ENCODE measurements at places on chromosomes 3 and 15. TPM values are rescaled to one million over a fixed set of nuclear protein-coding genes. Genes with fewer than 3 reads are reported as not detected.

DNA sequence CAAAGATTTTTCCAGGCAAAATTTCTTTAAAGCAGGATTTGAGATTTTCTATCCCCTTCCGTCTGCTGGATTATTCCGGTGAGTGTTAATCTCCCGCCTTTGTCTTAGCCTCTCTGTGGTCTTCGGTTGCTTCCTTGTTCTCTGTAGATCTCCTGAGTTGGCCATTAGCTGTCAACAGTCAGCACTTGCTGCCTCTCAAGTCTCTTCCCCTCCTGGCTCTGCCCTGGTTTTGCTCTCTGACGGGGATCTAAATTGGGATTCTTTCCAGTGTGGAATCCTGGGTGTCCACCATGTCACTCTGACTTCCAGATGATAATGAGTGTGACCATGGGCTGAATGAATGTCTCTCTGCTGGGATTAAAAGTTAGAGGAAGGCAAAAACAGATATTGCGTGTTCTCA lies 121.5 kb downstream of the IGF1R start:
- peak overlapping the region; percentile 21 for H3K27ac ChIP-seq
- H3K36me3 ChIP-seq: no peaks in the 10 kb centered on the region
- no peak for DNase-seq
- no peak overlapping the region for H3K4me3 ChIP-seq

GRCh38 chr15:89119489-89120478 lies 31.5 kb downstream of the ABHD2 start:
- H3K4me1 ChIP-seq: peaks cover 8% of the 10 kb centered on the region
- H3K27ac ChIP-seq: peak overlapping the region; percentile 8
- 0 out of 2 replicates have a peak, but pooled peaks cover 2% of the 10 kb centered on the region for H3K36me3 ChIP-seq

DNA sequence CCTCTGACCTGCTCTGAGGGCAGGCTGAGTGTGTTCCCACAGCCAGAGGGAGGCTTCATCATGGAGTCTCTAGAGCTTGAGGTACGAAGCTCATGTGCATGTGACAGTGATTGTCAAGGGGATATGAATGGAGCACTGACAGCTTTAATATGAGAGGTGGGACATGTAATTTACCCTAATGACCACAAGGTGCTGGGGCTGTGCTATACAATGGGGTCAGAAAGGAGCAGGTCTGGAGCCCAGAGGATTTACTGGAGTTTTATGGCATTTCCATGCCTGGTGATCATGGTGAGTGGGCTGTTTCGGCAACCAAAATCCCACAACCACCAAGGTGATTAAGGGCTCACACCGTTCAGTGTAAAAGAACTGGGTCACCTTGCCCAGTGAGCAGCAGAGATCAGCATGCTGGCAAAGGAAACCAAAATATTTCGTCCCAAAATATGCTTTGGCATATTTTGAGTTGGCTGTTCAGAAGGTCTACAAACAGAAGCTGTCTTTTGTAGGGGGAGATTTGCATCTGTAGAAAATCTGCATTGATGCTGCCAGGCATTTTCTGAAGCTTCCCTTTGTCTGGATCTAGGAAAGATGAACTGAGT lies 40.1 kb upstream of the RASGRF1 start:
- H3K4me1 ChIP-seq: no peaks in the 10 kb centered on the region
- H3K36me3 ChIP-seq: no peaks in the 10 kb centered on the region
- no peak overlapping the region for H3K4me3 ChIP-seq

- no peak for DNase-seq
- H3K4me1 ChIP-seq: no peaks in the 10 kb centered on the region
- H3K36me3 ChIP-seq: no peaks in the 10 kb centered on the region
- H3K27me3 ChIP-seq: no peaks in the 10 kb centered on the region
- no peak overlapping the region for H3K27ac ChIP-seq
Measured at GRCh38 chr3:67362686-67363085, 291.7 kb downstream of the SUCLG2 start.

DNA sequence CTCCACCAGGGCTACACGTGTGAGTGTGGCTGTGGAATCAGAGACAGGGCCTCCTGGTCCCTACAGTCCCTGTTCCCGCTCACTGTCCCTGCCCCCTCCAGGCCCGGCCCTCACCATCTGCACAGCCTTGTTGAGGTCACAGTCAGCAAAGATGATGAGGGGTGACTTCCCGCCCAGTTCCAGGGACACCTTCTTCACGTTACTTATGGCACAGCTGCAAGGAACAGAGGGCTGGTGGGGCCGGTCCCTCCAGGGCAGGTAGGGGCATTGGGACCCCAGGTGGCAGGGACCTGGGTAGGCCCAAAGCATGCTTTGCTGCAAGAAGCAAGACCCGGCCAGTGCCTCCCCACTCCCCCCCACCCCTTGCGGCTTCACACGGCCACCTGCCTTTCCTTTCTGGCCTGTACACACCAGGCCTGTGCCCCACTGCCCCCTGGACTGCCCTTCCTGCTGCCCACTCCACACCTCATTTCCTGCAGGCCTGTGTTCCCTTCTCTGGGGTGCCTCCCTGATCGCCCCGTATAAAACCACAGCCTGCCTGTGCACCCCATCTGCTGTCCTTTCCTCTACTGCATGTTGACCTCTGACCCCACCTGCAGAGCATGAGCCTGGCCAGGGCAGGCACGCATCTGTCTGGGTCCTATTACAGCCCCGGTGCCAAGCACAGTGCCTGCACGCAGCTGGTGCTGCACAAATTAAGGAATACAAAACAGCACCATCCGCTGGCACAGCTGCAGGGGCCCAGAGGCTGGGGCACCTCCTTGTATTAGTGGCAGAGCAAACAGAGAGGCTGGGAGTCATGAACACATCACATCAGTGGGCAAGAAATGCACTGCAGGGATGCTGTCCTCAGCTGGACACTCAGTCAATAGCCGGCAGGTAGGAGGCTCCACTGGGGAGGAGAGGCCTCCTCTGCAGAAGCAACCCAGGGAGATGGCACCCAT lies 30.8 kb upstream of the SLC41A3 start:
- H3K4me3 ChIP-seq: no peak overlapping the region
- H3K27me3 ChIP-seq: peaks cover 4% of the 10 kb centered on the region
- no peak overlapping the region for H3K27ac ChIP-seq
- H3K4me1 ChIP-seq: no peaks in the 10 kb centered on the region

- no peaks in the 10 kb centered on the region for H3K4me1 ChIP-seq
- H3K27me3 ChIP-seq: no peaks in the 10 kb centered on the region
- H3K4me3 ChIP-seq: no peak overlapping the region
- no peak overlapping the region for H3K27ac ChIP-seq
Measured at GRCh38 chr3:105539897-105540296, 173.2 kb downstream of the ALCAM start.

GRCh38 chr15:32802286-32802936 lies 84.6 kb downstream of the GREM1 start:
- no peak for DNase-seq
- no peaks in the 10 kb centered on the region for H3K36me3 ChIP-seq
- no peak overlapping the region for H3K4me3 ChIP-seq
- no peaks in the 10 kb centered on the region for H3K27me3 ChIP-seq

DNA sequence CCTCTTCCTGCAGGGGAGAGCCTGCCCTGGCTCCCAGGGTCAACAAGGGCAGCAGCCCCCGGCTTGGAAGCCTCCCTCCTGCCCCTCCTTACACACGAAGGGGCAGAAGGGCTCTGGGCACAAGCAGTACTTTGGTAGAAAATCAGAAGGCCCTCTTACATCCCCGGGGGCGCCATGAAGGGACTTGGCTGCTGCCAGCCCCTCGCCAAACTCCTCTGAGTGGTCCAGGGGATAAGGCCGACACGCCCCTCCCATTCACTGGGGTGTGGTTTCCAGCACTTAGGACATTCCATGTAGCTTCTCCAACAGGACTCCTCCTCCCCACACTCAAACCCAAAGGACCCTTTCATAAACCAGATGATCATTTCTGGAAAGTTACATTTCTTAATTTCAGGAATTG lies 1.2 kb upstream of the ST8SIA2 start:
- no peak overlapping the region for H3K4me3 ChIP-seq
- no peak overlapping the region for H3K27ac ChIP-seq
- no peak for DNase-seq
- H3K36me3 ChIP-seq: no peaks in the 10 kb centered on the region
- H3K4me1 ChIP-seq: peaks cover 5% of the 10 kb centered on the region

DNA sequence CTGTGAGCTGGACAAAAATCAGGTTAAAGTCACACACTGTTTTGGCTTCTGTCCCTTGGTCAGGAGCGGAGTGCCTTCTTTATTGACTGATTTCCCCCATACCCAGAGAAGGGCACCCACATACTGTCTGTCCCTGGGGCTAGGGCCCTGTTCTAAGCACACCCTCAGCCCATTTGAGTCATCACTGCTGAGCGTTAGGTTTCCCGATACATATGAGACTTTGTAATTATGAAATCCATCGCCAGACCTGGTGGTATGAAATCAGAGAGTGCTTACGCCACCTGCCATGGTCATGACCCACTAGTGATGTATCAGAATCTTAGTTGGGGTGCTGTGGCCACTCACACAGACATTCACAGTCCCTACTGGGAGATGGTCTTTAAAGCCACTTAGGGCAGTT lies 96.8 kb downstream of the CHDH start:
- H3K4me1 ChIP-seq: no peaks in the 10 kb centered on the region
- no peaks in the 10 kb centered on the region for H3K27me3 ChIP-seq
- no peaks in the 10 kb centered on the region for H3K36me3 ChIP-seq
- no peak overlapping the region for H3K27ac ChIP-seq
- DNase-seq: no peak
- H3K4me3 ChIP-seq: no peak overlapping the region

- no peaks in the 10 kb centered on the region for H3K27me3 ChIP-seq
- no peaks in the 10 kb centered on the region for H3K4me1 ChIP-seq
- no peaks in the 10 kb centered on the region for H3K36me3 ChIP-seq
- H3K27ac ChIP-seq: no peak overlapping the region
- no peak overlapping the region for H3K4me3 ChIP-seq
Measured at GRCh38 chr3:101381809-101382208, 61.4 kb upstream of the IMPG2 start.

- peak overlapping the region; percentile 86 for H3K4me3 ChIP-seq
- DNase-seq: no peak
- peak overlapping the region; percentile 96 for H3K27ac ChIP-seq
- H3K36me3 ChIP-seq: no peaks in the 10 kb centered on the region
Measured at GRCh38 chr3:49104052-49104426, 518 bp downstream of the QARS1 start.

DNA sequence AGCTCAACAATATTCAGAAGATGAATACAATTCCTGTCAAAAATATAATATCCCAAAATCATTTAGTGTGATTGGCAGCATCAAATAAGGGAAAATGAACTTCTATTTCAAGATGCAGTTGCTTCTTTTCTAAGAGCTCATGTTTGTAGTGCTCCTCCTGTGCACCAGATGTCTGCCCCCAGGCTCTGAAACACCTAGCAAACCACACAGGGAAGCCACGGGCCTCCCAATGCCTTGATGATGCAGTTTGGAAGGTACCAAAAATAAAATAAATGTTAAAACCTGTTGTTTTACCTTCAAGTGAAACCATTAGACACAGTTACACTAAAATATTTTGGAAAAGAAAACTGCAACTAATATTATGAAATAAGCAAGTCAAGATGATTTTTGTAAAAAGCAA lies 22.2 kb downstream of the CFAP20DC start:
- H3K4me1 ChIP-seq: no peaks in the 10 kb centered on the region
- H3K4me3 ChIP-seq: no peak overlapping the region
- H3K27me3 ChIP-seq: no peaks in the 10 kb centered on the region
- no peak overlapping the region for H3K27ac ChIP-seq

DNA sequence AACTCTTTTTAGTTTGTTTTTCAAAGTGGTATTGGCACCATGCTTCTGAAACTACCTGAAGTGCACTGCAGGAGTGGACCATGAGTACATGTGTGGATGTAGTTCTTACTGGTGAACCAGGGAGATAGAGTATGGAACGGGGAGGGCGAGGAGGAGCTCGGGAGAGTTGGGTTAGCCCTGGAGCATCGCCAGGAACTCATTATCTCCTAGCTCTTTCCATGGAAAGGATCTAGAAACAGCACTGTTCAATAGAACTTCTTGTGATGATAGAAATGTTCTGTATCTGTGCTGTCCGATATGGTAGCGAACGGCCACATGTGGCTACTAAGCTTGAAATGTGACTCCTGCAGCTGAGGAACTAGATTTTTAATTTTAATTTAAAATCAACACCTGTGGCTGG lies 47.3 kb downstream of the VGLL4 start:
- no peaks in the 10 kb centered on the region for H3K27me3 ChIP-seq
- H3K27ac ChIP-seq: peak overlapping the region; percentile 97
- H3K4me3 ChIP-seq: no peak overlapping the region
- peaks cover 55% of the 10 kb centered on the region for H3K4me1 ChIP-seq
- H3K36me3 ChIP-seq: peaks cover 2% of the 10 kb centered on the region

- DNase-seq: no peak
- H3K4me1 ChIP-seq: no peaks in the 10 kb centered on the region
- no peaks in the 10 kb centered on the region for H3K36me3 ChIP-seq
Measured at GRCh38 chr3:72496051-72496670, 352.1 kb downstream of the SHQ1 start.

DNA sequence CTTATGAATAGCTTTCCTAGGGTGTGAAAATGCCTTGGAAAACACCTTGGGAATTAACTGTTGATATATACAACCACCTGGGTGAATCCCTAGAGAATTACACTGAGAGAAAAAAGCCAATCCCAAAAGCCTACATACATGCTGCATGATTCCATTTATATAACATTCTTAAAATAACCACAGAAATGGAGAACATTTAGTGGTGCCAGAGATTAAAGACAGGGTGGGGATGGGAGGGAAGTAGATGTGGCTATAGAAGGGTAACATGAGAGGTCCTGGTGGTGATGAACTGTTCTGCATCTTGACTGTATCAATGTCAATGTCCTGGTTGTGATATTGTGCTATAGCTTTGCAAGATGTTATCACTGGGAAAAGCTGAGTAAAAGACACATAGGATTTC lies 291.0 kb downstream of the CLSTN2 start:
- no peaks in the 10 kb centered on the region for H3K27me3 ChIP-seq
- H3K27ac ChIP-seq: no peak overlapping the region
- no peaks in the 10 kb centered on the region for H3K4me1 ChIP-seq
- H3K36me3 ChIP-seq: no peaks in the 10 kb centered on the region

DNA sequence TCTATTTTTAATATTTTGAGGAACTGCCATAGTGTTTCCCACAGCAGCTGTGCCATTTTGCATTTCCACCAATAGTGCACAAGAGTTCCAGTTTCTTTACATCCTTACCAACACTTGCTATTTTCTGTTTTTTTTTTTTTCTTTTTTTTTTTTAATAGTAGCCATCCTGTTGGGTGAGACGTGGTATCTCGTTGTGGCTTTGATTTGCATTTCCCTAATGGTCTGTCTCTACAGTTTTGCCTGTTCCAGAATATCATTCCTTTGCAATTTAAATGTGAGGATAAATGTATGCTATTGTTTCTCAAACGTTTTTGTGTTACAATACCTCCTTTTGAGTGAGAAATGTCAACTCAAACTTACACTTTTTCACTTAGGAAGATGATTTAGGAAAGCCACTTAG lies 22.4 kb downstream of the RCN2 start:
- no peaks in the 10 kb centered on the region for H3K4me1 ChIP-seq
- H3K36me3 ChIP-seq: peaks cover 8% of the 10 kb centered on the region
- no peaks in the 10 kb centered on the region for H3K27me3 ChIP-seq
- H3K27ac ChIP-seq: no peak overlapping the region
- no peak overlapping the region for H3K4me3 ChIP-seq

The POTEB3 gene
- not detected for total RNA-seq

The CIB1 gene
- total RNA-seq: 193 TPM

The AHSG gene
- 0.85 TPM for total RNA-seq

The ZNF501 gene
- total RNA-seq: 0.15 TPM

The SEMA3F gene
- total RNA-seq: 69.6 TPM

The B2M gene
- total RNA-seq: 914 TPM

The ARGFX gene
- total RNA-seq: not detected

The SOX14 gene
- total RNA-seq: not detected
